ENCODE measurements at places on chromosomes 6 and 20.
A peak's percentile ranks its signal among the peaks of the same experiment; 100 is the strongest.

DNA sequence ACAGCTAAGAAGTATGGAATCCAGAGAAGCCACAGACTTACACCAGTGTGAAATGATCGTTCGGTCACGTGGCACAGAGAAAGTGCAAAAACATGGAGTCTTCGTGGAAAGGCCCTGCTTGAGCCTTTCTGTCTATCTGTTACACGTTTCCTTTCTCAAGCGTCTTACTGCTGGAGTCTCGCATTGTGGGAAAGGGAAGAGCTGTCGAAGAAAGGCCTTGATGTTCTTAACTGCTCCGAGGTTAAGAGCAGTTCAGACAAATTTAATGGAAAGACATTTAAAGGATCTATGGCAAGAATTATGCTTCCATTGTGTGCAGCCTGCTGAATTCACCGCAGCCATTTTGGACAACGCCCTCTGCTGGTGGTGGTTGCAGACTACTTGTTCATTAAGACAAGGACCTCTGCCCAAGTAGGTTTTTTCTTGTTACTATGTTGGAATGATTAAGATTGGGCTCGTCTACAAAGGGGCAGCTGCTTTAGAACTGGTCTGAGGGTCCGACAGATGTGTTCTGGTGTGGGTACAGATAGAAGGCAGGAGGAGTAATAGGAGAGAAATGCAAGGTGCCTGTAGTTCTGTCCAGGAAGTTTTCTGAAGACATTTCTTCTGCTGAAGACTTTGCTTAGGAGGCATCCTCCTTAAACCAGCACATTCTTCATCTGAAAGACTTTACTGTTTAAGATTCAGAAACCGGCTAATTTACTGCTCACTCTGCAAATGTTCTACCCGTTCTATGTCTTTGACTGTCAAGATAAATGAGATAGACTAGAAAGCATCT, 24.7 kb upstream of the CCN6 start:
- DNase-seq, result peak; percentile 12

GRCh38 chr6:14280006-14280510, 162.5 kb downstream of the CD83 start:
- no peak for DNase-seq

- no peak for DNase-seq
Measured at GRCh38 chr20:32773855-32774254, 11.7 kb downstream of the DNMT3B start.

DNA sequence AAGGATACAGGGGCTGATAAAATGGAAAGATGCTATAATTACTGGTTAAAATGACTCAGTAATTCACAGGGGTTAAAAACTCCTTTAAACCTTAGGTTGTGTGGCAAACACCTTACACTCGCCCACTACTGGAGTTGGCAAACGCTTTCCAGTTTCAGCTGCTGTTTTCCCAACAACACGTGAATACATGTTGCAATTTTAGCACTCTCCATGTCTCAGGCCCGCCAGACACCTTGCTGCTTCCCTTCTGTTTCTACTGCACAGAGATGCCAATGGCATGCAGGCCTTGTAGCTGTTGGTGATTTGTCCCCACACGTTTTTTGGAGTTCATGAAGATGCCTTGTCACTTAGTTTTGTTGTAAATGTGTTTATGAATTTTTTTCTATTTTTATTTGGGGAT, 5.3 kb upstream of the TTPAL start:
- DNase-seq, result no peak

- DNase-seq, result no peak
Measured at GRCh38 chr6:36605560-36606391, 11.6 kb downstream of the SRSF3 start.

- no peak for DNase-seq
Measured at GRCh38 chr6:45987856-45988255, 27.8 kb downstream of the CLIC5 start.

DNA sequence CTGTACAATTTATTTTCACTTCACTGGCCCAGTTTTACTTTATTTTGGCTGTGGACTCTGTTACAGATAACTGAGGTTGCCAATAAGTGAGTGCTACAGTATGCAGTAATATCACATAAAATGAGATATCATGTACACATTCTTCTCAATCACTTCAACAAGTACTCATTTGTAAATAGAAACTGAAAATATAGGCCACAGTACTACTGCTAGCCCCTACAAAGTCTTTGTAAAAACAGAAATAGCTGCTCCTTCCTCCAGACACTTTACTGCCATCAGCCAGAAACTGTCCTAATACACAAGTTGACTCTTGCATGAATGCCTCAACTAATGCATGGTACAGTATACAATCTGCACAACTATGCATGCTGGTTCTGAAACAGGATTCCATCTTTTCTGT, 9.2 kb downstream of the DTNBP1 start:
- DNase-seq, result no peak

- no peak for DNase-seq
Measured at GRCh38 chr20:341682-342081, 5.2 kb upstream of the NRSN2 start.

GRCh38 chr20:58127701-58128111, 100.7 kb downstream of the ANKRD60 start:
- no peak for DNase-seq

GRCh38 chr6:50390416-50390815, 322.9 kb upstream of the TFAP2D start:
- no peak for DNase-seq

DNA sequence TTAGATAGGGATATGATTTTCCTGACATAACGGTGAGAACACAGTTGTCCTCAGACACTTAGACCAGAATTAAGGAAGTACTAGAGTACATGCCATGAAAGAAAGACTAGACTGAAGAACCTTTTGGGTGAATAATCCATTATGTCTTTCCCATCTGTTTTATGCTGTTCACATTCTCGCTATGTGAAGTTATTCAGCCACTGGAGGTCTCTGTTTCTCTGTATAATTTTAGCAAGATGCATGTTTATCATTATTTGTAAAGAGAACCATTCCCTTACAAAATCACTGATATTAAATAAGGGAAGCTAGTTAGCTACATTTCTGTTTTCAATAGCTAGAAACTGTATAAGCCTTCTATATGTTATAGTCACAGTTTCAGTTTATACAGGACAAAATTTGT, 391.9 kb downstream of the CD109 start:
- no peak for DNase-seq

DNA sequence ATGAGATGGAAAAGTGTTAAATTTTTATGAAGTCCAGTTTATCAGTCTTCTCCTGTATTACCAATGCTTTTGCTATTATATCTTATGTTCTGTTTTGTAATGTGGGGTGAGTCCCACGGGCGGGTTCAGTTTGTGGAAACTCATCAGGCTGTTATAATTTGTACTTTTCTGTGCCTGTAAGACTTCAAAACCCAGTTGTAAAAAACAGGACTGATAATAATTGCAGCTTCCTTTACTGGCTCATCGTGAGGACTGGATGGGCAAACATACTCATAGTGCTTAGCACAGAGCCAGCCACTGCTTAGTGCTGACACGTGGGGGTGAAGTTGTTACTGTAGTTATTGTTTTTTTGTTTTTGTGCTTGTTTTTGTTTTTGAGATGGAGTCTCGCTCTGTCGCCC, 45.6 kb downstream of the TGM2 start:
- DNase-seq, result no peak

- peak; percentile 80 for DNase-seq
Measured at GRCh38 chr6:13248053-13248452, 80.3 kb downstream of the TBC1D7 start.

GRCh38 chr20:53952528-53953096, 117.8 kb downstream of the BCAS1 start:
- no peak for DNase-seq

- peak; percentile 77 for DNase-seq
Measured at GRCh38 chr6:113854531-113855499, 2.3 kb upstream of the MARCKS start.

- no peak for DNase-seq
Measured at GRCh38 chr20:24493661-24494459, 24.4 kb downstream of the SYNDIG1 start.

GRCh38 chr6:20868397-20869096, 334.3 kb downstream of the CDKAL1 start:
- DNase-seq, result peak; percentile 98

DNA sequence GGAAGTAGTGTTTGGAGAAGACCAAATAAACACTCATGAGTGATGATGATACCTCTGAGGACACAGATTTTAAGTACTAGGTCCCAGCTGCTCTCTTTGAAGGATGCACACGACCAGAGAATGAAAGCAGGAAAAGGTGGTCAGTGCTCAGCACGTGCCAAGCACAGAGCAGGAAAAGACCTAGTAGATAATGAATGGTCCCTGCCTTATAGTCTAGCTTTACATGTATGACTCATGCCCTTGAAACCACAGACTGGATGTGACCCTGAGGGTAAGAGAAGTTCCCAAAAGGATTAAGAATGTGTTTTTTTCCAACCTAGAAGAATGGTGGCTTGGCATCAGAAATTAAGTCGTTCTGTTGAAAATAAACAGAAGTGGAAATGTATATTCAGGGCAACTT, 2.8 kb upstream of the MC3R start:
- no peak for DNase-seq

DNA sequence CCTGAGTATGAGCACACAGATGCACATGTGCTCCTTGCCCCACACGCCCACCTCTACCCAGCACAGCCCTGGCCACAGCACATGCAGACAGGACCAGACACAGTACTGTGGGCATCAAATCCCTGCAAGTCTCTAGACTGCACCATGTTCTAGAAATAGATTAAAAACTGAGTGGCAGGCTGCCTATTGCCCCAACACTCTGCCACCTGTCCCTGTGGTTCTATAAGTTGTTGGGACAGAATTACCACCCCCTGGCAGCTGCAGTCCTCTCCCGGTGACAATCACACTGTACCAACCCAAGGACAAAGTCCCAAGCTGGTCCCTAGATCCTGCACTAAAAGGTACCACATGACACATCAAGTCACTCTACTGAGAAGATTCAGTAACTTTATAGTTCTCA, 70.2 kb downstream of the B3GAT2 start:
- DNase-seq, result no peak

DNA sequence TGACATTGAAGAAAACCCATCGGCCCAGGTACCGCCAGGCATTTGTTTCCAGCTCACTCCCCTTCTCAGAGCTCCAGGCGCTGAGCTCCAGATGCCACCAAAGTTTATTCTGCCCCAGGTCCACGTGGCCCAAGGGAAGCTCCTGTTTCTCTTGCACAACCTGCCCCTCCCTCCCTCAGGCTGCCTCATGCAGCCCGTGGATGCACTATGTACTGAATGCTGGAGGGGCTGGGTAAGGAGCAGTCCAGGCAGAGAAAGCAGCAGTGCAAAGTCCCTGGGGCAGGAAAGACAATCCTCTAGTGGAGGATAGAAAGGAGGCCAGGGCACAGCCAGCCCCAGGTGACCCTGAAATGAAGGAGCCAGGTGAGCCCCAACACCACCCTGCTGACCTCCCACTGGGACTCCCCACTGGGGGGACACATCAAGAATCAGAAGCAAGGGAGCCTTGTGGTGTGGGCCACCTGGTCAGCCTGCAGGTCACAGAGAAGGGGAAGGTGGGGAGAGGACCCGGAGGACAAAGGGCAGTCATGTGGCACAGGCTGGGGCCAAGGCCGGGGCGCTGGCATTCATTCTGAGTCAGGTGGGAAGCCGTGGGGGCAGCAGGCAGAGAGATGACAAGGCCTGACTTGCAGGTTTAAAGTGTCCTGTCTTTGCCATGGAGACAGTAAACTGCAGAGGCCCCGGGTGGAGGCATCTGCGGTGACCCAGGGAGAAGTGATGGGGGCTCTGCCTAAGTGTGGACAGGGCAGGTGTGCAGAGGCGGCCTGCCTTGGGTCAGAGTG, 230.1 kb downstream of the PREX1 start:
- DNase-seq, result no peak

DNA sequence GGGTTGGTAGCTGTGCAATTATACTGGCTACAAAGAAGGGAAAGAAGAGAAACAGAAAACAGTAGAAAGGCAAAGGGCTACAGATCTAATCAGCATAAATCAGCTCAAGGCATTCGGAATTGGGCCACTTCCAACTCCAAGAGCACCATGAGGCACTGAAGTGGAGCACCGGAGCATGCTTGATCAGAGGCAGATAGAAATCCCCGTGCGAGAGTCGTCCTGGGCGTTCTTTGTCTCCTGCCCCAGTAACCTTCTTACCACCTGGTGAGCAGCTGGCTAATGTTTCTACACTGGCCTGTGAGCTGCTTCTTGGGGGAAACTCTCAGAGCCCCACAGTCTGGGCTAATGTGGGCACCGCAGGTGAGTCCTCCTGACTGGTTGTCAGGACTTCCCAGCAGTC, 16.7 kb downstream of the NEDD9 start:
- DNase-seq, result no peak

DNA sequence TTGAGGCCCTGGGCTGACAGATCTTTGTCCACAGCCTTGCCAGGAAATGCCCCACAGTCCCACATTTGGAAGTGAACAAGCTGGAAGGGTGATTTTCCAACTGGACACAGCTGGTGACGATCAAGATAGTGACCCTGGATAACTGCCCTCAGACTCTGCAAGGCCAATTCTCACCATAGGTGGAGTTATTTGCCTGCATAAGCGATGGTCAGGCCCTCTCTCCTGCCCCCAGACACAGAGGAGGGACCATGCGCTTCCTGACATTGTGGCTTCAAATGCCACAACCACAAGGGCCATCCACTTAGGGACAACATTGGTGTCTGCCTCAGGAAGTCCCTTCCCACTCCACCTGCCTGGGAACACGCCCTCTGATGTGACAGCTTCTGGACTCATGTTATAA, 96.0 kb downstream of the JPH2 start:
- DNase-seq, result no peak

GRCh38 chr6:90315986-90316385, 19.3 kb upstream of the BACH2 start:
- no peak for DNase-seq

DNA sequence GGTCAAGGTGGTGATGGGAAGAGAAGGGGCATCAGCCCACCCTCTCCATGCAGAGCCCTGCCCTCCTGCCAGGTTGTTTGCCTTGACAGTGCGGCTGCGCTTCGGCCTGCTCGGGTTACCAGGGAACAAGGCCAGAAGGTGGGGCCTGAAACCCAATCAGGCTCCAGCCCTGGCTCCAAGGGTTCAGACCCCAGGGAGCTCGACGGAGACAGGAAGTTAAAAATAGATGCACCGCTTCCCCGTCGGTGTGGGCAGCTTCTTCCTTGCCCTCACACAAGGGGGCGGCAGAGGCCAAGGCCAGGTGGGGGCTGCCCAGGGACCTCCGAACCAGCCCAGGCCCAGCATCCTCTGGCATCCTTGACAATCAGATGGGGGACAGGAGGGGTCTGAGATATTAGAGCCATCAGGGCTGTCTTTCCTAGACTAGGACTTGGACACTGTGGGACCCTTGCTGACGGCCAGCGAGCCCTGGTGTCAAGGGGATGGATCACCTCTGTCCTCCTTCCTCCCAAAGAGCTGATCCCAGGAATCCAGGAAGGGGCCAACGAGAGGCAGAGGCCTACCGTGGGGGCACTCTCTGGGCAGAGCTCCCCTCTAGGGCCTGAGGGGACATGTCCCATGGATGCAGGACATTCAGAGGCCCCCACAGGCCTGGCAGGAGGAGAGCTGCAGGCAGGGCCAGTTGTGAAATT, 65.2 kb downstream of the RIPOR3 start:
- no peak for DNase-seq

GRCh38 chr6:61044011-61044410, 1242.0 kb downstream of the KHDRBS2 start:
- no peak for DNase-seq
